Mesothelial cell of epicardium (in vitro differentiated cells): ENCODE measurements at places on chromosomes 1 and 21. TPM values are rescaled to one million over a fixed set of nuclear protein-coding genes. Genes with fewer than 3 reads are reported as not detected.

DNA sequence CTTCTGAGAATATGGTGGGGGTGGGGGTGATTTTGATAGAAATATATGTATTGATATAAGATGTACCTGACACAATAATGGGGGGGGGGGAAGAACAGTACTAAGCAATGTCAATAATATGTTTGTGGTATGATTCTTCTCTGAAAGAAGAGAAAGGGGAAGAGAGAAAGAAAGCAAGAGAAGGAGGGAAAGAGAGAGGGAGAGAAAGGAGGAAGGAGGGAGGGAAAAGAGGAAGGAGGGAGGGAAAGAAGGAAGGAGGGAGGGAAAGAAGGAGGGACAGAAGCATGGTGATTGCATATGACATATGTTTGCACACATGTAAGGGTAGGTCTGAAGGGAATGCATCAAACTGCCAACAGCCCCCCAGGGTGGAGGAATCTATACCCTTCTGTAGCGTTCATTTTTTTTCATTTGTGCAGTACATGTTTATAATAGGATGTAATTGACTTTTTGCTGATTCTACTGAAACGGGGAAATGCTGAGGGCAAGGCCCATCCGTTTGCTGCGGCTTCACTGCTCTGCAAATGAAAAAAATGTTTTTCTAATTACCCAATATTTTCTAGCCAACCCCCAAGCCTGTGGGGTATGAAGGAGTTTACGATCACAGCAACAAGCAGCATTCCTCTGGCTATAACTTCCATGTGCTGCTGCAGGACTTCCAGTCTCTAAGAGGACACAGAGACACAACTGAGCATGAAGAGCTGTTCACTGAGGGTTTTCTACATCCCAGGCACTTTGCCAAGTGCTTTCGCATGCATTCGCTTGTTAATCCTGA lies 119.3 kb upstream of the ZC3H12A start:
- no peaks in the 10 kb centered on the region for H3K4me1 ChIP-seq
- no peak overlapping the region for H3K27ac ChIP-seq
- H3K36me3 ChIP-seq, result no peaks in the 10 kb centered on the region
- no peak overlapping the region for H3K4me3 ChIP-seq
- no peak for DNase-seq
- peaks cover 47% of the 10 kb centered on the region for H3K27me3 ChIP-seq

DNA sequence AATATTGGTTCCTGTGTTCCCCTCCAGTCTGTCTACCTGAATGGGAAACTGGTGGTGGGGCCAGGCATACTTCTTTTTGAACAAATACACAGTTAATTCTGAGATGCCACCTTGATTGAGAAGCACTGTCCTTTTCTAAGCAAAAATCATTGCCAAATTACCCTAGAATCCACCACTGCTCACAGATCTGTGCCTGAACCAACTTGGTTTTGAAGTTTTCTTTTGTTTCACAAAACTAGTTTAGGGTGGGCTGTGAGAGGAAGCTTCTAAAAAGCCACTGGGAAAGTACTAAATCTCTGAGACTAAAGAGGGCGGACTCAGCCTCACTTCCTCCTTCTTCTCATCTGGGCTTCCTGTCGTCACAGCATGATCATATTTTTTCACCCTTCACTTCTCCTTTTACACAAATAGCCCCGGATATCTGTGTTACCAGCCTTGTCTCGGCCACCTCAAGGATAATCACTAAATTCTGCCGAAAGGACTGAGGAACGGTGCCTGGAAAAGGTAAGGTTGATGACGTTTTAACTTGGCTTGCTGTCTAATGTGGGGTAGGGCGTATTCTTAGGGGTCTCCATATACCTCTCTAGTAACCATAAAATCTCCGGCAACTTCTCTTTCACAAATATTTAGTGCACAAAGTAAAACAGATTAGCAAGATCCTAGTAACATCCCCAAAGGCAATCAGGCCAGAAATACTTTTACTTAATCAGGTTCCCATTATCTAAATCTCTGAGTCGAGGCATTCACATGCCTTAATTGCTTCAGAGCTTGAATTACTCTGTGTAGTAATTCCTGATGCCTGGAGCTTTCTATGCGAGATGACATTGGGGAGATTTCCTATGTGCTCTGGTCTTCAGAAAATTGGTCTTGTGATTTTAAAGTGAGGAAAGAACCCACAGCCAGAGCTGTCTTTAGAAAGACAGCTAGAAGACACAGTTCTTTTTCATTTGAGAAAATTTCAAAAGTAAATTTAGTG lies at the start of gene CD53:
TSS of gene CD53 (plus strand) at position 404 of the 976 bp plus-strand sequence. CDS start 18,261 bp downstream, outside the sequence.
- H3K27ac ChIP-seq, result no peak within 1 kb of the TSS
- no peak within 1 kb of the TSS for H3K4me3 ChIP-seq
- no peaks in the 10 kb centered on the region for H3K36me3 ChIP-seq
- no peaks in the 10 kb centered on the region for H3K27me3 ChIP-seq
- no peak for DNase-seq

- H3K36me3 ChIP-seq, result no peaks in the 10 kb centered on the region
- no peak overlapping the region for H3K27ac ChIP-seq
- H3K4me3 ChIP-seq, result no peak overlapping the region
- H3K27me3 ChIP-seq, result peaks cover 3% of the 10 kb centered on the region
- H3K4me1 ChIP-seq, result peaks cover 11% of the 10 kb centered on the region
These were observed 1.1 kb downstream of the IL24 start for GRCh38 chr1:206898089-206898914.

The KLHDC9 gene
- 4.2 to 5.4 TPM (median 5.4 TPM) in 3 replicates for total RNA-seq

The KISS1 gene
- 0.34 to 0.60 TPM in 2 of 3 replicates, not detected in the other for total RNA-seq

GRCh38 chr1:78155121-78155520 lies 109.4 kb downstream of the GIPC2 start:
- H3K4me1 ChIP-seq, result peaks cover 21% of the 10 kb centered on the region
- H3K27ac ChIP-seq, result no peak overlapping the region
- H3K27me3 ChIP-seq, result peaks cover 24% of the 10 kb centered on the region
- no peak overlapping the region for H3K4me3 ChIP-seq
- DNase-seq, result no peak

The RIPPLY3 gene
- total RNA-seq, result 0.22 to 0.54 TPM (median 0.38 TPM) in 3 replicates

The HRNR gene
- total RNA-seq, result not detected in 3 replicates

DNA sequence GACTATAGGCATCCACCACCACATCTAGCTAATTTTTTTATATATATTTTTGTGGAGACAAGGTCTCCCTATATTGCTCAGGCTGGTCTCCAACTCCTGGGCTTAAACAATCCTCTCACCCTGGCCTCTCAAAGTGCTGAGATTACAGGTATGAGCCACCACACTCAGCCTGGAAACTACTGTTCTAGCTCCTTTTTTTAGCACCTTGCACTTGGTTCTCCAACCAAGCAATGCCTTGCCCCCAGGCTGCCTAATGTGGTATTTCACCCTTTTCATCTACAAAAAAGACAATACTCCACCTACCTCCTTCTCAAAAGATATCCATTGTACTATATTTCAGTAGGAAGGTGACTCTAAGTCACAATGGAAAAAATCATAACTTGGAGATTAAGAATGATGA lies 6.7 kb downstream of the ARNT start:
- DNase-seq, result no peak
- H3K27me3 ChIP-seq, result no peaks in the 10 kb centered on the region
- H3K4me3 ChIP-seq, result no peak overlapping the region

The POU2F1 gene
- 26.1 to 32.8 TPM (median 29.1 TPM) in 3 replicates for total RNA-seq

The ARHGEF16 gene
- total RNA-seq, result 20.1 to 20.3 TPM (median 20.3 TPM) in 3 replicates

- H3K4me1 ChIP-seq, result no peaks in the 10 kb centered on the region
- no peak for DNase-seq
- H3K27me3 ChIP-seq, result peaks cover 41% of the 10 kb centered on the region
- H3K36me3 ChIP-seq, result no peaks in the 10 kb centered on the region
- H3K4me3 ChIP-seq, result no peak overlapping the region
These were observed 19.0 kb downstream of the IGSF21 start for GRCh38 chr1:18126616-18127015.

The F5 gene
- 32.2 to 43.5 TPM (median 38.6 TPM) in 3 replicates for total RNA-seq

GRCh38 chr1:211726467-211726995 lies 51.1 kb upstream of the NEK2 start:
- DNase-seq, result no peak
- no peak overlapping the region for H3K4me3 ChIP-seq
- H3K4me1 ChIP-seq, result no peaks in the 10 kb centered on the region
- no peaks in the 10 kb centered on the region for H3K27me3 ChIP-seq
- no peaks in the 10 kb centered on the region for H3K36me3 ChIP-seq

DNA sequence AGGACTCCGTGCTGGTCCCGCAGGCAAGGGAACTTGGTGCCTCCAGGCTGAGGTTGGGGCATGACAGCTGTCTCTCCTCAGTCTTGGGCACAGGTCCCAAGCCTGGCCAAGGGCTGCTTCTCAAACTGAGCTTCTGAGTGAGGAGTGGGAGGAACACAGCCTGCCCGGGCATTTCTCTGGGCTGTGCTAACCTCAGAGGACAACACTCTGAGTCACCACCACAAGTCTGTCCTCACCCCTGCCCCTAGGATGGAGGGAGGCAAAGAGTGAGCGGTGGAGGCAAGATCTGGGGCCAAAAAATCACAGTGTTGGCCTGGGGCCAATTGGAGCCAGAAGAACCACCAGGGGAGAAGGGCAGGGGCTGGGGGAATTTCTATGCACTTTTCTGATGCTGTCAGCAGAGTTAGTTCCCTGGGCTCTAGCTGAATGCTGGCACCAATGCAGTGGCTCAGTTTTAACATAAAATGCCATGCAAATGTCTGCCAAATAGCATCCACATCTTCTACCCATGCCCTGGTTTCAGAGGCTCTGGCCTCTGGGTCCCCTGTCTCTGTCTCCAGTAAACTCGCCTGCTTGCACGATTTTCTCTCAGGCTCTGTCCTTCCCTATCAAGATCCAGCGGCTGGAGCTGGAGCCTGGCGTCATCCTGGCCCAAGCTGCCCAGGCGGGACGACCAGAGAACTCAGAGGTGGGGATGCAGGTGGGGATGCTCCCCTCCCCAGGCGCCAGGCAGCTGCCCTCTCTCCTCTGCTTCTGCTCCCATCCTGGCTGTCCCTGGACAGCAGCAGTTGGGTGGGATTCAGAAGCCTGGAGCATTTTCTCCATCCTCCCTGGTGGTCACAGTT lies 11.0 kb upstream of the CDK18 start:
- no peak overlapping the region for H3K27ac ChIP-seq
- DNase-seq, result no peak
- no peak overlapping the region for H3K4me3 ChIP-seq
- H3K36me3 ChIP-seq, result no peaks in the 10 kb centered on the region

The KPRP gene
- total RNA-seq, result not detected in 3 replicates

The GALNT2 gene
- total RNA-seq, result 41.0 to 48.3 TPM (median 45.0 TPM) in 3 replicates

DNA sequence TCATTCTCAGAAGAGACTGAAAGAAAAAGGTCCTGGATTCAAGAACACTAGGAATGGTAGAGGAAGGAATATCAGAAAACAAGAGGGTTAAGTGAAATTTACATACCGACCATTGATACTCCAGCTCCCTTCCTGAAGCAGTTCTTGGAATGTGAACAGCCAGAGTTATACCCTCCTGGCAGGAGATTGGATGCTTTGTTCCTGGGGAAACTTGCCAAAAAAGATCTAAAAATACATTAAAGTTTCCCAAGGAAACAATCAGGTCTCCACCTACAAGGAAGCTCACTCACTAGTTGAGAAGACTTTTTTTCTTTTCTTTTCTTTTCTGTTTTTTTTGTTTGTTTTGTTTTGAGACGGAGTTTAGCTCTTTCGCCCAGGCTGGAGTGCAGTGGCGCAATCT lies 91.1 kb downstream of the HLX start:
- H3K27ac ChIP-seq, result no peak overlapping the region
- no peak for DNase-seq
- no peak overlapping the region for H3K4me3 ChIP-seq
- H3K36me3 ChIP-seq, result no peaks in the 10 kb centered on the region
- H3K4me1 ChIP-seq, result peaks cover 10% of the 10 kb centered on the region

- peaks cover 49% of the 10 kb centered on the region for H3K27me3 ChIP-seq
- DNase-seq, result no peak
- peaks cover 20% of the 10 kb centered on the region for H3K4me1 ChIP-seq
- no peaks in the 10 kb centered on the region for H3K36me3 ChIP-seq
These were observed 100.3 kb downstream of the RNF220 start for GRCh38 chr1:44505210-44505993.

GRCh38 chr1:43819357-43819756 lies 112.0 kb downstream of the ST3GAL3 start:
- H3K27ac ChIP-seq, result no peak overlapping the region
- H3K27me3 ChIP-seq, result no peaks in the 10 kb centered on the region
- H3K36me3 ChIP-seq, result peaks cover 39% of the 10 kb centered on the region
- H3K4me1 ChIP-seq, result peaks cover 2% of the 10 kb centered on the region

DNA sequence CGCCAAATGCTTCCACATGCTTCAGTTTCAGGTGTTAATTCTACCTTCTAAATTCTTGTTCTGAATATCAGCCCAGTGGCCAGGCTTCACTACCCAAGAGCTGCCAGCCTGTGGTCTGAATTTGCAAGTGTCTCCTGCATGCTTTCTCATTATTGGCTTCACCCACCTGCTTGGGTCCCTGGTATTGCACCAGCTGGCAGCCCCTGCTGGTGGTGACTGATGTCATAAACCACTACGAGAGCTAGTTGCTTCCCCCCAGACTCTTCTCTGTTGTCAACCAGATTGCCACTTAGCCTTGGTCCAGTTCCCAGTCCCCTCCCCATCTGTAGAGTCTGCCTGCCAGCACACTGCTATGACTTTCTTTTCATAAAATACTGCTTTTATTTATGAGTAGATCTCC lies 197.7 kb upstream of the DUSP10 start:
- no peaks in the 10 kb centered on the region for H3K27me3 ChIP-seq
- H3K4me3 ChIP-seq, result no peak overlapping the region
- no peak overlapping the region for H3K27ac ChIP-seq
- no peak for DNase-seq
